ENCODE measurements at places on chromosomes 2 and 18.

DNA sequence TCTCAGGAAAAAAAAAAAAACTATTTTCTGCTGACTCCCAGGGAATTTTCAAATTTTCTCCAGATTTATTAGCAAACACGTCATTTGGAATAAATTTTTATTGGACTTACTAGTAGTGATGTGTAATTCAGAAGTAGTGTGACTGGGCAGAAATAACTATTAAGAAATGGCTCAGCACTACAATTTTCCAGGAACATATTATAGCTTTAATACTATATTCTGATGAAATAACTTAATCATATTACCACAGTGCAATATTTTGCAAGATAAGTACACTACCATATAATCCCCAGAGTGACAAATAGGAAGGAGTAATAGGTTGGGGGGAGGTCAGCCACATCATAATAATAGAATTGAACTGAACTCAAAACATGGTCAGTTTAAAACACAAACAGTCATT lies 19.7 kb upstream of the TNFAIP6 start:
- DNase-seq, result no peak

- no peak for DNase-seq
Observed at GRCh38 chr2:117994729-117995128, 19.1 kb downstream of the CCDC93 start.

- no peak for DNase-seq
Observed at GRCh38 chr18:47166294-47166693, 9.9 kb downstream of the IER3IP1 start.

DNA sequence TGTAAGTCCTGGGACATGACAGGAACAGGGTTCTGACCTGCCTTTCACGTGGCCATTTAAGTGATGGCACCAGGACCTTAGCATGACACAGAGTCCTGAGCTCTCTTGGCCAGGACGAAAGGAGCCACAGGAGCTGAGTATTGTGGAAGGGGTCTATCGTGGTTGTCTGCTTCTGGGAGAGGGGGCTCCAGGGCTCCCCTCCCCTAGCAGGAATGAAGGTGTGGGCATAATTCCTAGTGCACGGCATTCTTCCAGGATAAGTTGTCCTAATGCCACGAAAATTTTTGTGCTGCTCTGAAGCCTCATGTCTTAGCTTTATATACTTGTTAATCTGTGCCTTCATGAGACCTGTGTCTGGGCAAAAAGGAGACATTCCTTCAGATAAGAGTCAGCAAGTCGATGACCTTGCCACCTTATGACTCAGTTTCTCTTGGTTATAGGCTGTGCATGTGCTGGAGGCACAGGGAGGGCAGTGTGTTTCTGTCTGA lies 17.1 kb downstream of the GATA6 start:
- no peak for DNase-seq

GRCh38 chr2:138243372-138243771 lies 258.2 kb upstream of the SPOPL start:
- no peak for DNase-seq

DNA sequence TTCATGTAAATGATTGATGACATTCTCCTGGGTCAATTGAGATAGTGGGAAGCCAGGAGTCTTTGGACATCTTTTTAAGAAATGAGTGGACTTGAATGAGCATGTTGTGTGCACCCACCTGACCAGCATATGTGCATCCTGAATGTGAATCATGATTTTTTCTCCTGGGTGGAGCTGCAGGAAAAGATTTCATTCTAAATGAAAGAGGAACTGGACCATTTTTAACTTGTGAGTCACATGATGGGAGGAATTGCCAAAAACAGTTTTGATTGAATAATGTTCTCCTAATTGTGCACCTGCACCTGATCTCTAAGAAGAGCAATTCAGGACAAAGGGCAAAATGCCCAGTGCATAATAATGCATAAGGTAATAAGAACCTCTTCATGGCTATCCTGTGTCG lies 32.3 kb downstream of the COPS8 start:
- DNase-seq, result no peak
